ENCODE measurements at places on chromosomes 2 and 18.

DNA sequence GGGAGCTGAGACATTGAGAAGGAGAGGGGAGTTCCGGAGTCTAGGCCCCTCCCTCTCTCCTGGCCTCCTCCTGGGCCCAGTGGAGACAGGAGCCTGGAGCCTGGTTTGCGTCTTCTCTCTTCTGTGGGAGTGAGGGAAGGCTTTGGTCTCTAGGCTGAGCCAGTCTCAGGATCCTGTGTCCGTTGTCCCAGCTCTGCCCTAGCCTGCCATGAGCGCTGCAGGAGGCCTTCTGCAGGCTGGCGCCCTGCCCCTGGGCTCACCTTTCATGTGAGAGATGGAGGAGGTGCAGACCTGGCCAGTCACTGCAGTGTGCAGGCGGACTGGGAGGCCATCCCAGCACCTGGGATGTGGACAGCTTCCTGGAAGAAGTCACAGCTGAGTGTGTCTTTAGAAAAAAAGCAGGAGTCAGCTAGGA, 8.7 kb downstream of the IMPA2 start:
- no peaks in the 10 kb centered on the region for H3K36me3 ChIP-seq
- no peak for DNase-seq
- H3K4me1 ChIP-seq, result no peaks in the 10 kb centered on the region
- H3K4me3 ChIP-seq, result no peak overlapping the region

- peak; percentile 63 for DNase-seq
- H3K36me3 ChIP-seq, result no peaks in the 10 kb centered on the region
- peaks cover 19% of the 10 kb centered on the region for H3K4me1 ChIP-seq
- H3K4me3 ChIP-seq, result no peak overlapping the region
Observed at GRCh38 chr2:218995972-218996711, 2.9 kb upstream of the CRYBA2 start.

GRCh38 chr2:183455056-183455455, 330.8 kb downstream of the NUP35 start:
- H3K4me1 ChIP-seq, result no peaks in the 10 kb centered on the region
- DNase-seq, result no peak
- no peaks in the 10 kb centered on the region for H3K36me3 ChIP-seq

DNA sequence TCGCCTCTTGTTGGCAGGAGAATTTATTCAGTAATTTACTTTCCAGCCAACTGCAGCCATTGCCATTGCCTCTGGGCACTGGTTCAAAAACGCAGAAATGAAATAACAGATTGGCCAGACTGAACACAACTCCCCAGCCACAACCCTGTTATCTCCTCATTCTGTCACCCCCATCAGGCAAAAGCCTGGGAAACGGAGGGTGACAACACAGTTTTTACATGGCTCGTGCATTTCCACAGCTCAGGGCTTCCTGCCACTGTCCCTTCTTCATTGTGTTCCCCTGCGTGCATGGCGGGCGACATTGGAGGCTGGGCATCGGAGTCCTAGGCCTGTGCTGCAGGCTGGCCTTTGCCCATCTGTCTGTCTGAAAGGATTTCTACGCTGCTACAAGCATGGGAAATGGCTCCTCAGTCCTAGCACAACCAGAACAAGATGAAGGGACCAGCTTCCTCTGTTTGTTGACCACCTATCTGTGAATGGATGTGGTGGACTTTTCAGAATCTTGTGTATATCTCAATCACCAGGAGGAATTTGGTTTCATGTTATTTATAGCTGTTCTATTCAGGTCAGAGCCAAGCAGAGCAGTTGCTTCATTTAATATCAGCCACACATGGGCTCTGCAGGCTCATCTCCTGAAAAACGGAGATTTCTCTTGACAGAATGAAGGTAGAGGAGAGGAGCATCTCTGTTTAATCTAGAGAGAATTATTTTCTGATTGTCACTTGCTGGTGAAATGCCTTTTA, 107.0 kb downstream of the MGAT5 start:
- no peak for DNase-seq
- peaks cover 47% of the 10 kb centered on the region for H3K36me3 ChIP-seq
- H3K27me3 ChIP-seq, result no peaks in the 10 kb centered on the region
- no peak overlapping the region for H3K4me3 ChIP-seq

- H3K36me3 ChIP-seq, result no peaks in the 10 kb centered on the region
- H3K4me3 ChIP-seq, result no peak overlapping the region
- no peak for DNase-seq
- H3K4me1 ChIP-seq, result no peaks in the 10 kb centered on the region
- no peak overlapping the region for H3K27ac ChIP-seq
Observed at GRCh38 chr2:23015651-23016200, 369.3 kb upstream of the KLHL29 start.

DNA sequence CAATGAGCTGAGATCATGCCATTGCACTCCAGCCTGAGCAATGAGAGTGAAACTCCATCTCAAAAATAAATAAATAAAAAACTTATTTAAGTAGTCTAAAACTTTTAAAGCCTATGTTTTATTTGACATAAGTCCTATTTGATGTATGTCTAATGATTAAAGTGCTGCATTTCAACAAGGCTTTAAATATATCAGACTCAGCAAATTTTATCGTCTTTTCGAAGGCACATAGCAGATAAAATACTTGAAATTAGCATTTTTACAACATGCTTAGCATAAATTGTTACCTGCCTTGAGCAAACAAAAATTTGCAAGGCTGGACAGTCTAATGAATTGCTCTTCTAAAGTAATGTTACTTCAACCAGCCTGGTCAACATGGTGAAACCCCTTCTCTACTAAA, 85.9 kb downstream of the PRKRA start:
- no peaks in the 10 kb centered on the region for H3K4me1 ChIP-seq
- no peak overlapping the region for H3K27ac ChIP-seq
- DNase-seq, result no peak
- H3K4me3 ChIP-seq, result no peak overlapping the region
- peaks cover 4% of the 10 kb centered on the region for H3K27me3 ChIP-seq

DNA sequence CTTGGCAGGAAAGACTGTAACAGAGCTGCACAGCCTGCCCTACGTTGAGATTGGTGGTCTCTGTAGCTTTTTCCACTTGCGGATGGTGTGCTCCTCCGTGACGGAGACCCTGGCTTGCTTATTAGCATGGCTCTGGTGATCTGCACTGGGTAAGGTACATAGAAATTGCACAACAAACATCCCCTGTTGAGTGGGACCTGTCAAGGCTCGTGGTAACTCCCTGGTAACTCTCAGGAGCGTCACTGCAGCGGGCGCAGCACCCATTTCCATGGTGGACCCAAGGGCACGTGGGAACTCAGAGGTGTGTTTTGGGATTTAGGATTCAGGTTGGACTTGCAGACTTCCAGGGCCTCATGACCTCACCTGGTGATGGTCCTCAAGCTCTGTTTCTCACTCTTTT, 1.1 kb downstream of the TRAF3IP1 start:
- peaks cover 15% of the 10 kb centered on the region for H3K4me1 ChIP-seq
- no peaks in the 10 kb centered on the region for H3K27me3 ChIP-seq
- no peaks in the 10 kb centered on the region for H3K36me3 ChIP-seq
- peak overlapping the region; percentile 35 for H3K4me3 ChIP-seq
- no peak for DNase-seq
- no peak overlapping the region for H3K27ac ChIP-seq

GRCh38 chr18:66872277-66872676, 268.4 kb upstream of the CDH19 start:
- no peak overlapping the region for H3K27ac ChIP-seq
- DNase-seq, result no peak
- no peak overlapping the region for H3K4me3 ChIP-seq
- no peaks in the 10 kb centered on the region for H3K36me3 ChIP-seq

GRCh38 chr2:73746015-73746876, 9.1 kb upstream of the TPRKB start:
- H3K4me3 ChIP-seq, result no peak overlapping the region
- DNase-seq, result no peak
- no peak overlapping the region for H3K27ac ChIP-seq
- H3K4me1 ChIP-seq, result no peaks in the 10 kb centered on the region
- H3K27me3 ChIP-seq, result no peaks in the 10 kb centered on the region
- H3K36me3 ChIP-seq, result peaks cover 46% of the 10 kb centered on the region

DNA sequence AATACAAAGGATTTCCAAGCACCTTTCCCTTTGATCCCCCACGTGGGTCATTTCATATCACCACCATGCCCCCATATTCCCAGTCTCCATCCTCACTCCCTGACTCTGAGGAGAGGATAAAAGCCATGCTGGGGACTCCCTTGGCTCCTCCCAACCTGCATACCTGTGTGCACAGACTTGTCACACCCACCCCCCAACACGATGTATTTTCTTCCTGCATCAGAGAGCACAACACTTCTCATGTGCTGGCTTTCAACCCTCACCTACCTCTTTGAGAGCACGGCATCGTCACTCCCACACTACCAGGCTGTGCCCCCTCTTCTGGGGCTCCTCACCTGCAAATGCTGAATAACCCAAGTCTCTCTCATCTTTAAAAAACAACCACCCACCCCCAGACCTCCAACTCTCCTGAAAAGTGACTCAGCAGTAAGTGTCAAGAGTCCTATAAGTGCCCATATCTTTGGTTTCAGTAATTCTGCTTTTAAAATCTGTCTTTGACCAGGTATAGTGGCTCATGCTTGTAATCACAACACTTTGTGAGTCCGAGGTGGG, 53.1 kb downstream of the AP1S3 start:
- no peaks in the 10 kb centered on the region for H3K4me1 ChIP-seq
- H3K4me3 ChIP-seq, result no peak overlapping the region
- no peak overlapping the region for H3K27ac ChIP-seq
- no peak for DNase-seq
- H3K36me3 ChIP-seq, result no peaks in the 10 kb centered on the region
